ENCODE measurements at places on chromosomes 7 and 10.

- DNase-seq = no peak
Observed at GRCh38 chr7:157853789-157854065, 516.9 kb downstream of the DNAJB6 start.

DNA sequence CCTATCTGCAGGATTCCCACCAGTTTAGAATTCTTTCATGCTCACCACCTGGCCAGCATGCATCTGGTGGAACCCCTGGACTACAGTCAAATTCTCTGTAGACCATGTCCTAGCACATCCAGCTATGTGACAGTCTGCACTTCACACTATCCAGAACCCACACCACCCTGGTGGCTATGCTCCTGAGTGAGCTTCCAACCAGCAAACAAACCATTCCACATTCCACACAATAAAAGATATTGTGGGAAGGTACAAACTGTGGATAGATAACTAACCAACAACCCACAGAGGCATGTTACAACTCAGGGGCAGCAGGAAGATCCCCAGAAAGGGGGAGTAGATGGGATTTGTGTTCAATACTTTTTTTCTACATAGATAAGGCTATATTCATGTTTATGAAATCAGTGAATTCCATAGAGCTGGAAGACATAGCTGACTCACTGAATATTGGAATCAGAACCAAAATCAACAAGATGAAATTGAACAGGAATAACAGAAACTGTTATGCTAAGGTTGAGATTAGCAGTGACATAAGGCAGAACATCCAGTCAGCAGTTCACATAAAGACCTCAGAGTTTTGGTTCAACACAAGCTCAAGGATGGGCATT is 72.5 kb downstream of the LRRC17 start:
- DNase-seq = no peak

GRCh38 chr7:107937531-107937930 is 46.5 kb downstream of the DLD start:
- DNase-seq = no peak

DNA sequence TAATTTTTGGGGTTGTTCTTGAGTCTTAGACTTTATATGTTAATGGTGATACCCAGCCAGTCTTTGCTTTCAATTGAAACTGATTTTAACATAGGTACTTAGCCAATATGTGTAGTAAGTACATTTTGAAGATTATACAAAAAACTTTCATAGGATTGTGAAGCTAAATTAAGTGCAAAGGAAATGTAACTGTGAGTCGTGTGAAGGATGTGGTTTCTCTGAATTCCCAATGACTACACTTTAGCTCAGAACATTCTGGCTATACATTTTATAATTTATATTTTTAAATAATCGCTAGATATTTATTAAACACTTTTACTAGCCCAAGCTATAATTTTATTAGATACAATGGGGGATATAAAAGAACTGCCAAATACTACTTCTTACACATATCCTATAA is 359.3 kb downstream of the PCLO start:
- no peak for DNase-seq

DNA sequence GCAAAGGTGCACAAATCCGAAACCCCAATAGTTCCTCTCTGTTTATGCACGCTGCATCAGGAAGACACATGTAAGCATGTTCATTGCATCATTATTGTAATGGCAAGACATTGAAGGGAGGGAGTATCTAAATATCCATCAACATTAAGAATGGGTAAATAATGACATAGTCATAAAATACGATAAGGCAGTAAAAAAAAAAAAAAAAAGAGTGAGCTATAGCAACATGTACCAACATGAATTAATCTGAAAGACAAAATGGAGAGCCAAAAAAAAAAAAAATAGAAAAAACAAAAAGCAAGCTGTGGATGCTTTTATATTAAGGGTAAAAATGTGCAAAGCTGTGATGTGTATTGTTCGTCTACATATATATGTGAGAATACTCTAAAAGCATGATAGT is 70.2 kb upstream of the ABLIM1 start:
- DNase-seq = no peak

GRCh38 chr7:65295409-65295808 is 78.2 kb upstream of the ZNF92 start:
- DNase-seq = no peak

GRCh38 chr7:36387435-36388231 is 2.0 kb upstream of the ANLN start:
- DNase-seq = peak; percentile 31

DNA sequence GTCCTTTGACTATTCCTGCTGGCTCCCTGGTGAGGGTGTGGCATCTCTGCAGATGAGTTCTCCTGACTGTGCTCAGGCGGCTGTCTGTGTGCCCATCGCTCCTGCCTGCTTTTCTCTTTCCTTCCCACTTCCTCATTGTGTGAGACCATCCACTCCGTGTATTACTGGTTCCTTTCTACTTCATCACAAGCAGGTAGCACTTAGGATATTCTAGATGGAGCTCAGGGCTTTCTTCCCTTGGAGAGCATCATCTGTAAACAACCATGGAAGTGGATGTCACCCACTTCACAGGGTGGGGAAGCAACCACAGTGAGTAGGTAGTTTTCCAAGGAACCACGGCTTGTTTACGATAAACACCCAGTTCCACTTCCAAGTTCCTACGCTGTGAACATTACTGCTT is 15.7 kb downstream of the DNAJB6 start:
- no peak for DNase-seq

DNA sequence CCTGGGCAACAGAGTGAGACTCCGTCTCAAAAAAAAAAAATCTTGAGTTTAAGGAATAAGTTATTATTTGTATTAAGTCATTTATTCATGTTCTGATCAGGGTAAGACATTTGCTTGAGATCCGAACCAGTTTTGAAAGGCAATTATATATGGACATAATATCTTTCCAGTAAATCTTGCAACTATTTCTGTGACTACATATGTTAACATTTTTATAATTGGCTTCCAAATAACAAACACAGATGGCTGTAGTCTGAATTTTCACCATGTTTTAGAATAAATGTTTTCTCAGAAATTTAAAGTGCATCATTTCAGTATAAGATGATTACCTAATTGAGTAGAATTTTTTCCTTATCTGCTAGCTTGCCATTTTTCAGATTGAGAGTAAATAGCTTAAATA is 21.2 kb downstream of the AKAP9 start:
- no peak for DNase-seq

- no peak for DNase-seq
Observed at GRCh38 chr10:1542941-1543340, 194.4 kb downstream of the ADARB2 start.

GRCh38 chr10:120799849-120800248 is 51.3 kb upstream of the WDR11 start:
- no peak for DNase-seq

GRCh38 chr7:156889089-156889488 is 3.9 kb downstream of the LMBR1 start:
- no peak for DNase-seq

- peak; percentile 14 for DNase-seq
Observed at GRCh38 chr7:36659172-36659516, 65.2 kb downstream of the AOAH start.

All from A549 (cell line).